ENCODE measurements at places on chromosomes 3 and 15. TPM values are rescaled to one million over a fixed set of nuclear protein-coding genes. Genes with fewer than 3 reads are reported as not detected.

Gene SLC2A2
- not detected for total RNA-seq

Gene TGM5
- total RNA-seq, result not detected

Gene TMEM40
- total RNA-seq, result not detected

Gene ACP3
- 11.9 TPM for total RNA-seq

Gene SOX14
- not detected for total RNA-seq

Gene SLC28A1
- total RNA-seq, result not detected

Gene CPLX3
- not detected for total RNA-seq

Gene TRPM1
- not detected for total RNA-seq

Gene SAMMSON
- total RNA-seq, result not detected

Gene CELSR3
- 0.93 TPM for total RNA-seq

Gene PYGO1
- 16.7 TPM for total RNA-seq

All from left lung (tissue), 14 donors.